ENCODE measurements at places on chromosomes 7 and 10.
A peak's percentile ranks its signal among the peaks of the same experiment; 100 is the strongest.

GRCh38 chr10:7171825-7172224, 239.0 kb downstream of the SFMBT2 start:
- DNase-seq, result no peak

GRCh38 chr10:70537398-70538194, 59.0 kb downstream of the PALD1 start:
- DNase-seq, result no peak

GRCh38 chr7:18393465-18394118, 102.0 kb upstream of the HDAC9 start:
- no peak for DNase-seq

- DNase-seq, result no peak
Observed at GRCh38 chr7:75621124-75621523, 117.6 kb downstream of the HIP1 start.

GRCh38 chr10:116792817-116793216, 50.5 kb upstream of the HSPA12A start:
- DNase-seq, result no peak

GRCh38 chr10:116597543-116597942, 6.8 kb downstream of the PNLIPRP1 start:
- DNase-seq, result no peak

- DNase-seq, result no peak
Observed at GRCh38 chr7:111954474-111955381, 251.5 kb downstream of the DOCK4 start.

DNA sequence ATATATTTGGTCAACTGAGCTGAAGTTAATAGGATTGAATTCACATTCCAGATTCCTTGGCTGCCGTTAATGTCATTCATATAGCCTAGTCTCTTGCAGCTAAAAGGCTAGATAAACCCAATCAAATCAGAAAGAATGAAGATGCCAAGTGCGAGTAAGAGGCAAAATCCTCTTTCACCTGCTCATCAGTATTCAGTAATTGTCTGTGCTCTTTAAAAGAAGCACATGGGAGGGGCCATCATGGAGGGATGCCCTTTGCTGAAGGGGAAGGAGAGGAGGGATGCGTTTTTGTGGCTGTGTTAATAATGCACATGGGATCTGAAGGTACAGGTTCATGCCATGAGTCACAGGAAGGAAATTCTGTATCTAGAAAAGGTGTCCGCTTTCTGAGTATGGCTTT, 232.2 kb downstream of the TMEM178B start:
- DNase-seq, result no peak

GRCh38 chr7:51079494-51079893, 237.1 kb downstream of the COBL start:
- no peak for DNase-seq

DNA sequence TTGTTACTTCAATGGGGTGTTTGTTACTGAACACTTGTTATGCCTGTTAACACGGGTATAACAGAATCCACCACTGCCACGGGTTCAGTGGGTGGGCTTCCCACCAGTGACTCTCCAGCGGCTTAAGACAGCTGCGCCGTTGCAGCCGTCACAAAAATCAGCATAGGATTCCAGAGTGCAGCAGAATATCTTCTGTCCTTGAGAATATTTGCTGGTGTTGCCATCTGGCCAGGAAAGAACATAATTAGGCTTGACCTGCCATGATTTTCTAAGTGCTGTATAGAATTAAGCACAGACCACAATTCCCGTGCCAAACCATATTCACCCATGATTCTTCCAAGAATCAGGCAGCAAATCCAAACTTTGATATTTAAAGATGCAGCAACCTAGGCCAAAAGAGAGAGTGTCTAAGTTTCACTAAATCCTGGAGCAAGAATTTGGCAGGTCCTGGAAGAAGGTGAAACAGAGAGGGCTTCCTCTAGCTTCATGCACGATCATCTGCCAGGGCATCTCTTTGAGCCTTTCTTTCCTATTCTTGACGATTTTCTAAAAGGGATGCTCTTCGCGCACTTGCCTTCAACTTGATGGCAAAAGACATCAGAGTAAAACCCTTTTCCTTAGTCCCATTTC, 95.0 kb downstream of the FRMD4A start:
- DNase-seq, result no peak

DNA sequence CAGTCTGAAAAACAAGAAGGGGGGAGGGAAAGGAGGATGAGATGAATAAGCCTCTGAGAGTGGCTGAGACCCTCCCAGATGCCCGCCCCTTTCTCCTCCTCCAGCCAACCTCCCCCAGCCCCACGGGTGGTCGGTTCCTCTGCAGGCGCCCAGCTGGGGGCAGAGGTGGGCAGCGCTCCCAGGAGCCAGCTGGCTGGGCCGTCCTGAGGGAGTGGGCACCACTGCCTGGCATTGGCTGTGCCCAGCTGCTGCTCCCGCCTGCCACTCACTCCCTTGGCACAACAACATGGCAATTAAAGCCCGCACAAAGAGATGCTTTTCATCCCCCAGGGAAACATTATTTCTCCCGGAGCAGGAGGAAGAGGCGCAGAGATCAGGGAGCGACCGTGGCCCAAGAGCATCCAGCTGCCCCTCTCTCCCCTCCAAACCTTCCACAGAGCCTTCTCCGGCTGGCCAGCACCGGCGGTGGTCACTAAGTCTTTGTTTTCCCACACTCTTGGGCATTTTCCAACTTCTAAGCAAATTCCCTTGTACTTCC, 107.2 kb downstream of the SPDYE5 start:
- DNase-seq, result no peak

DNA sequence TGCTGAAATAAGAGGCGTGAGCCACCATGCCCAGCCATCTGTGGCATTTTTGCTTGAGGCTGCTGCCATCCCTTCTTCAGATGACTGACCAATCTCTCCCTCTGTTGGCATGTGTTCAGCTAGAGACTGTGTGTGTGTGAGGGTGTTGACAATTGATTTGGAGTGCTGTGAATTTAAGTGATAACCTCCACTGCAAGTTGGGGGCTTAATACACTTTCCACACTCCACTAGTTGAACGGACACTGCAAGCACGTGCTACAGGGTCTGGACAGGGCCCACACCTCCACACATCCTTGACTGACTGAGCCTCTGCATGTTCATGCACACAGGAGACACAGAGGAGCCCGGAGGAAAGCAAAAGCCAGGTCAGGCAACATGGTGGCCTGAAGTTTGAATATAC, 51.3 kb downstream of the BRAF start:
- no peak for DNase-seq

GRCh38 chr10:63707254-63707910, 186.2 kb downstream of the REEP3 start:
- DNase-seq, result peak; percentile 87

- DNase-seq, result peak; percentile 91
Observed at GRCh38 chr10:126663328-126663727, 7.2 kb downstream of the C10orf90 start.

DNA sequence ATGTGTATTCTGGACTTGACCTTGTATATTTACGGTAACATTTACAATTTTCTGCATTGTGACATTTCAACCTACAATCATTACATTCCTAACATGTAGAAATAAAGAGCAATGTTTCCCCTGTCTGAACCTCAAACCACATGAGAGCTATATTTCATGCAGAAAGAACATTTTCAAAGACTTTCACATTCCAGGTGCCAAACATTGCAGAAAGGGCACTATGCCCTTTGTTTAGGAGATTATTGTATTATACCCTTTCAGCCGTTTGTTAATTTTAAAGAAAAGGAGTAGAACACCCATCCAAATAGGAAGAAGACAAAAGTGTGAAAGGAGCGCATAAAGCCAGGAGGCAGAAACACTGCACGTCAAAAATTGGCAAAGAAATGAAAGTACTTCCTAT, 260.4 kb downstream of the RELN start:
- DNase-seq, result no peak

DNA sequence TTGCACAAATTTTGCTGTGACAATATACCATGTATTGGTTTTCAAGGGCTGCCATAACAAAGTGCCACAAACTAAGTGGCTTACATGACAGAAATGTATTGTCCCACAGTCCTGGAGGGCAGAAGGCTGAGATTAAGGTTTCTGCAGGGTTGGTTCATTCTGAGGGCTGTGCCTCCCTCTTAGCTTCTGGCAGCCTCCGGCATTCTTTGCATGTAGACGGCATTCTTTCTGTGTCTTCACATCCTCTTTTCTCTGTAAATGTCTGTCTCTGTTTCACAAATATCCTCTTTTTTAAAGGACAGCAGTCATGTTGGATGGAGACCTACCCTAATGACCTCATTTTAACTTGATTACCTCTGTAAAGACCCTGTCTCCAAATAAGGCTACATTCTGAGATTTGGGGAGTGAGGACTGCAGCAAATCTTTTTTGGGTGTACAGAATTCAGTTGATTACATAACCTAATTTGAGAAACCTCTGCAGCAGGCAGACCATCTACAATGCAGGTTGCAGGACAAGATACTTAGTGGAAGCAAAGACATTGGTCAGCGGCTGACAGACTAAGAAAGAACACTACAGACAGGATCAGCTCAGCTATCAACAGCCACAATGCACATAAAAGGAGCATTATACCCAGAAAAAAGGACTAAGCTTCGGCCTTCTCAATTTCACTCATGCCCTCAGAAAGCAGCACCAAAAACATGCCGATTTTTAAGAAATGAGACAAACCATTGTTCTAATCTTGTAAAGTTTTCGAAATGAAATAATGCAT, 84.6 kb upstream of the FAM3C start:
- no peak for DNase-seq

DNA sequence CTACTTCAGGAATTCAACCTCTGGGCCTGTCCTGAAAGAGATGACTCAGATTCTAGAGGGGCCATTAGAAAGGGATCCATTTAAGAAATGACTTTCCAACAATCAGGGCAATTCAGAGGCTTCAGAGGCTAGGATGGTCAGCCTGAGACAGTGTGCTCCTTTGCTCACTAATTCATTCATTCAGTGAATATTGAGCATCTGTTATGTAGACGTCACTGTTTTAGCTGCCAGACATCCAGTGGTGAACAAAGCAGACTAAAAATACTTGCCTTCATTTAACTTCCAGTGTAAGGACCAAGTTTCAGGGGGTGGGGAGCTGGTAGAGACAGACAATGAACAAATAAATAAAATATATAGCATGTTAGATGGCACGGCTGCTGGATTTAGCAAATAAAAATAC, 1.6 kb downstream of the KIAA1217 start:
- DNase-seq, result no peak

Measured in forelimb muscle (tissue), 1 donor.